Progenitor cell of endocrine pancreas (in vitro differentiated cells): ENCODE measurements at places on chromosomes 16 and 17.
A peak's percentile ranks its signal among the peaks of the same experiment; 100 is the strongest.

- no peak for DNase-seq
Measured at GRCh38 chr16:87575027-87575804, 27.1 kb upstream of the JPH3 start.

GRCh38 chr16:51003850-51004566, 147.1 kb downstream of the SALL1 start:
- DNase-seq = no peak

- DNase-seq = no peak
Measured at GRCh38 chr16:70605283-70605657, 41.1 kb upstream of the IL34 start.

DNA sequence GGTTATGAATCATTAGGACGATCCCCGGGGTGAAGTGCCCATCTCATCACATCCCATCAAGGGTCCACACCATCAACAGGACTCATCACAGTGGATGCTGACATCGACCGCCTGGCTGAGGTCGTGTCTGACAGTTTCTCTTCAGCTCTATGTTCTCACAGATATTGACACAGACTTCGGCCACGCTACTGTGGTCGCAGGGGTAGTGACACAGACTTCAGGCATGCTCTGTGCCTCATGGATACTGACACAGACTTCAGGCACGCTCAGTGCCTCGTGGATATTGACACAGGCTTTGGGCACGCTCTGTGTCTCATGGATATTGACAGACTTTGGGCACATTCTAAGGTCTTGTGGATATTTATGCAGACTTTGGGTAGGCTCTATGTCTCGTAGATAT, 50.1 kb downstream of the KLHDC4 start:
- DNase-seq = no peak

DNA sequence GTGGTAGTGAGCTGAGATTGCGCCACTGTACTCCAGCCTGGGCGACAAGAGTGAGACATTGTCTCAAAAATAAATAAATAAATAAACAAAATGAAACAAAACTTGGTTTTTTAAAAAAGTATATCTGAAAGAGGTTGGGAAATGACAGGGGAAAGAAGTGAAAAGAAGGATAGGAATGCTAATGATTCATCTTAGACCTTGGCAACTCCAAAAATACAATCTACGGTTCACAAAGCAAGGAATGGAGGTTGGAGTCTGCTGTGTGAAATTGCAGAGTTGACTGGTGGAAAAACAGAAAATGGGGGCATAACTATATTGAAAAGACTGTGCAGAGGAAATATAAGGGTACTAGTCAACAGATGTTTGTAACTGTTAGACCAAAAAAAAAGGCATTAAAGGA, 40.0 kb upstream of the CD300E start:
- DNase-seq = no peak

- peak; percentile 56 for DNase-seq
Measured at GRCh38 chr16:67430977-67431774, at the start of gene HSD11B2. TSS of gene HSD11B2 (plus strand) at chr16:67431121. CDS start at chr16:67431249, 128 bp downstream.

- no peak for DNase-seq
Measured at GRCh38 chr17:50656509-50656908, 21.8 kb downstream of the ABCC3 start.

DNA sequence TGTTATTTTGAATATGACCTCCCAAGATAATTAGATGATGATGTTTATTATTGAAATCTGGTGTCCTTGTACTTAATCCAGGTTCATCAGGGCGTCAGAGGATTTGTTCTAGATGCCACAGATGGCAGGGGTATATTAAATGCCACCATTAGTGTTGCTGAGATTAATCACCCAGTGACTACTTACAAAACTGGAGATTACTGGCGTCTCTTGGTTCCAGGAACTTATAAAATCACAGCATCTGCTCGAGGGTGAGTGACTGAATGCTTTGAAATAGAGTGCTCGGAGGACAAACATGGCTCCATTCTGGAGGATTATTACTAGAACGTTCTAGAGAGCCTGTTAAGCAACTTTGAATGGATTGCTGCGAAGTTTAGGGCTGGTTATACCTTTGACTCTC, 33.5 kb upstream of the GOSR1 start:
- no peak for DNase-seq
